ENCODE measurements at places on chromosomes 2 and 18. TPM values are rescaled to one million over a fixed set of nuclear protein-coding genes. Genes with fewer than 3 reads are reported as not detected.

DNA sequence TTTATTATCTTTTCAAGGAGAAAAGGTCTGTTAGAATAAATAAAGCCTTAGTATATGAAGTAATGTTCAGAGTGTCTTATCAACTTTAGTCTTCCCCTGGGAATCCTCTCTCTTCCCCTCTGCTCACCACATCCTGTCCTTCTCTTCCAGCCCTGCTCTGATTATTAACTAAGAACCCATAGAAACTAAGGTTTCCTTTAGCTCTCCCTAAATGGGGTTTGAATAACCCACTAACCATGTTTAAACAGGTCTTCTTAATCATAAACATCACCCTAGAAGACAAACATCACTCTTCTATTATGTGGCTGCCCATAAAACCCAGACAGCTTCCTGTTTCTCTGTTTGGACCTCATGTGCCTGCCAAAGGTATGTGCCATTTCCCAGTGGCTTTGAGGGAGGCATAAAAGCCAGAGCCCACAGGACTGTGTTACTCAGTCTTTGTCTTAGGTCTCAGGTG is 50.1 kb downstream of the SLC14A1 start:
- no peak for DNase-seq
- peaks cover 22% of the 10 kb centered on the region for H3K4me1 ChIP-seq
- H3K27me3 ChIP-seq = no peaks in the 10 kb centered on the region
- no peak overlapping the region for H3K4me3 ChIP-seq

GRCh38 chr2:131572175-131572574 is 44.5 kb downstream of the CCDC74A start:
- H3K4me3 ChIP-seq = no peak overlapping the region
- no peak for DNase-seq
- no peaks in the 10 kb centered on the region for H3K36me3 ChIP-seq
- H3K27me3 ChIP-seq = peaks cover 25% of the 10 kb centered on the region

- H3K27me3 ChIP-seq = no peaks in the 10 kb centered on the region
- peaks cover 21% of the 10 kb centered on the region for H3K4me1 ChIP-seq
- H3K4me3 ChIP-seq = no peak overlapping the region
- H3K27ac ChIP-seq = no peak overlapping the region
- no peaks in the 10 kb centered on the region for H3K36me3 ChIP-seq
- no peak for DNase-seq
Observed at GRCh38 chr2:144012304-144012703, 507.6 kb downstream of the ZEB2 start.

DNA sequence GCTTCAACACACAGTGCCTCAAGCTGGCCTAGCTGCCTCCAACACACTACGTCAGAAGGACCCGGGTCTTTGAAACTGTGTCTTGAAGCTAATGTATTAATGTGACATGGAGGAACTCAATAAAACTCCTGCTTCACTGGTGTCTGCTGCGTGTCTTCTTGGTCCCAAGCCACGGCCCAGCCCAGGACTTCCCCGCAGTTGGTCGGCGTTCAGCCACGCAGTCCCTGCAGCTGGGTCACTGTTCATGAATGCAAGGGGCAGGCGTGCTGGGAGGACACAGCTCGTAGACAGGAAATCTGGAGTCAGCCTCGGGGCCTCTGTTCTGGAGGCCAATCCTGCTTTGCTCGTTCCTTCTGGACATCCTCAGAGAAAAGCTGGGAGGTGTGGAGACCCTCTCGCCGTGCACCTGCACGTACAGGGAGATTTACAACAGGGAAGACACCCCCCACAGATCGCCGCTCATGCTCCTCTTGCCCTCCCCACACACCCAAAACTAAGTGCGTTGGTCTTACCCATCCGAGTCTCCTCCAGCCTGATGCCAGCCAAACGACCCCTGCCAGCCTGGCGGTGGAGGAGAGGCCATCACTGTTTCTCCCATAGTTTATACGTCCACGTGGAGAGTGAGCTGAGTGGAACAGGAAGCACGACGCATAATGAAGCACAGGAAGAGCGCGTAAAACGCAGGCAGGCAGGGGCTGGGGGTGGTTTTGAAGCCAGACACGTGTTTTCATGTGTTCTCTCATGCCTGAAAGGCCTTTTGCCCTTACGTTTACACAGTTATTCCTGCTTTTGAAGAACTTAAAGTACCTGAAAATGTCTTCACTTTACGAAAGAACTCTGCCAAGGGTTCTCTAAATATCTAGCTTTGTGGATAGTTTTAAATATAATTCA is 39.7 kb downstream of the ADI1 start:
- no peak overlapping the region for H3K27ac ChIP-seq
- H3K4me3 ChIP-seq = no peak overlapping the region
- H3K27me3 ChIP-seq = no peaks in the 10 kb centered on the region
- H3K4me1 ChIP-seq = peaks cover 1% of the 10 kb centered on the region
- peaks cover 14% of the 10 kb centered on the region for H3K36me3 ChIP-seq

DNA sequence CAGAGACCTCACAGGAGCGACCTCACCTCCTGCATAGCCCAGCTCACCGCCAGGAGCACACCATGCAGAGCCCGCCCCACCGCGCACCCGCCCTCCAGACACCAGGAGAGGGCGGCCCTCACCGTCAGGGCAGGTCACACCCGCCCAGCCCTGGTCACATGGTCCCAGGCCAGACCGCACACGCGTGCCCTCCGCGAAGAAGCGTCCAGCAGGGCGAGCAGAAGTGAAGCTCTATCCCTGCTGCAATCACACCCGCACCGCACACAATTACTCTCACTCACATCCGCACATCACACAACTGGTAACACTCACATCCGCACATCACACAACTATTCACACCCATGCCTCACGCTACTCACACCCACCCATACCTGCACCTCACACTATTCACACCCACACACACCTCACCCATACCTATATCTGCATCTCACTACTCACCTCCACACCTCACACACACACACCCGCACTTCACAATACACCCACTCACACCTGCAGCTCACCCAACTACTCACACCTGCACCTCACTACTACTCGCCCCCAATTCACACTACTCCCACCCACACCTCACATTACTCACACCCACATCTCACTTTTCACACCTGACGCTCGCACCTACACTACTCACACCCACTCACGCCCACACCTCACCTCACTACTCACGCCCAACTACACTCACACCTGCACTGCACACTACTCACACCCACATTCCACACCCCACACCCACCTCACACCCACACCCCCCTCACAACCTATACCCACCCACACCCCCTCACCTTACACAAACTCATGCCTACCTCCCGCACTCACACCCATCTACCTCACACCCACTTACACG is 242.0 kb downstream of the HDAC4 start:
- H3K36me3 ChIP-seq = peaks cover 13% of the 10 kb centered on the region
- no peaks in the 10 kb centered on the region for H3K27me3 ChIP-seq
- peak; percentile 64 for DNase-seq

GRCh38 chr2:217996361-217996760 is 6.4 kb downstream of the TNS1 start:
- DNase-seq = no peak
- peak overlapping the region; percentile 50 for H3K4me3 ChIP-seq
- peaks cover 74% of the 10 kb centered on the region for H3K4me1 ChIP-seq
- peak overlapping the region; percentile 87 for H3K27ac ChIP-seq
- peaks cover 6% of the 10 kb centered on the region for H3K36me3 ChIP-seq

- H3K4me1 ChIP-seq = peaks cover 58% of the 10 kb centered on the region
- no peak overlapping the region for H3K27ac ChIP-seq
- DNase-seq = no peak
Observed at GRCh38 chr2:108571286-108571685, 37.0 kb downstream of the LIMS1 start.

DNA sequence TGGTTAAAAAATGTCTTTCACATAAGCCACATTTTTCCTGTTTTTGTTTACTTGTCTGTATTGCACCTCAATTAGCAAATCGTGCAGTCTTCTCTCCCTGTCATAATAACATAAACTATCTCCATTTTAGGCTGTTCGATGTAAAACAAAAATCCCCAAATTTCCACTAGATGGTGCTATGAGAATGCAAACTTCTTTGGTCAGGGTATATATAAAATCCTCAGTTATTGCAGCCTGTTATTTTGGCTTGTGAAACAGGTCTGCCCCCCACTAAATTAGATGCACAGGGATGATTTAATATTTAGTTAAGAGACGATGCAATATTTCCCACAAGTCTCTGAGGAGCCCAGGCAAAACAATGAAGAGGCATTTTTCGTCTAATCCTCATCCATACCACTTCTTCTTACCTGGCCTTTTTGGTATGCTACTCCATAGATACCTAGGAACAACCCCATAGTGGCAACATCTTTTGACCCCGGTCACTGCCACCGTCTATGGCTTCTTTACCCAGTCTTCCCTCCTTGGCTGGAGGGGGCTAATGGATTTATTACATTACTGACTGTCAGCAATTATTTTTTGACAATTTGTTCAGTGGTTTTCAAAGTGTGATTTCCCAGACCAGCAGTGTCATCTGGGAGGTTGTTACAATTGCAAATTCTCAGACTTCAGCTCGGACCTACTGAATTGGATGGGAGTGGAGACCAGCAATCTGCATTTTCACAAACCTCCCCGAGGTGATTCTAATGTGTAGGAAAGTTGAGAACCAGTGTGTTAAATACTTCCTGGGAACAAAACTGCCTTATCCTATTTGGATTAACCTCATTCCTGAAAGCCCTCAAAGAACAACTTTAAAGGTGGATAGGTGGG is 117.4 kb upstream of the CWC22 start:
- H3K4me1 ChIP-seq = peaks cover 6% of the 10 kb centered on the region
- no peaks in the 10 kb centered on the region for H3K36me3 ChIP-seq
- H3K27ac ChIP-seq = no peak overlapping the region
- no peaks in the 10 kb centered on the region for H3K27me3 ChIP-seq

- no peak for DNase-seq
- H3K36me3 ChIP-seq = peaks cover 7% of the 10 kb centered on the region
- peak overlapping the region; percentile 86 for H3K27ac ChIP-seq
- H3K4me3 ChIP-seq = no peak overlapping the region
- H3K4me1 ChIP-seq = peaks cover 69% of the 10 kb centered on the region
Observed at GRCh38 chr2:43268066-43268953, 41.9 kb upstream of the ZFP36L2 start.

GRCh38 chr2:44713170-44713569 is 228.3 kb upstream of the SIX3 start:
- H3K36me3 ChIP-seq = no peaks in the 10 kb centered on the region
- H3K4me3 ChIP-seq = no peak overlapping the region
- H3K4me1 ChIP-seq = peaks cover 10% of the 10 kb centered on the region
- no peak overlapping the region for H3K27ac ChIP-seq

GRCh38 chr2:191321861-191322662 is 76.9 kb downstream of the MYO1B start:
- no peaks in the 10 kb centered on the region for H3K27me3 ChIP-seq
- H3K36me3 ChIP-seq = peaks cover 6% of the 10 kb centered on the region
- H3K4me1 ChIP-seq = peaks cover 51% of the 10 kb centered on the region

- no peak overlapping the region for H3K27ac ChIP-seq
- H3K4me3 ChIP-seq = no peak overlapping the region
- no peak for DNase-seq
- no peaks in the 10 kb centered on the region for H3K27me3 ChIP-seq
- no peaks in the 10 kb centered on the region for H3K36me3 ChIP-seq
Observed at GRCh38 chr18:74547860-74548259, 13.6 kb downstream of the CNDP1 start.

- DNase-seq = peak; percentile 93
- H3K4me1 ChIP-seq = peaks cover 20% of the 10 kb centered on the region
- H3K36me3 ChIP-seq = no peaks in the 10 kb centered on the region
- H3K27me3 ChIP-seq = peaks cover 13% of the 10 kb centered on the region
Observed at GRCh38 chr2:98444436-98445176, at the start of gene INPP4A. INPP4A (plus strand) TSS chr2:98444858; CDS start chr2:98520049, 75,191 bp downstream.

- no peaks in the 10 kb centered on the region for H3K36me3 ChIP-seq
- no peak overlapping the region for H3K4me3 ChIP-seq
- H3K27ac ChIP-seq = no peak overlapping the region
Observed at GRCh38 chr18:40292985-40293710, 1661.9 kb upstream of the PIK3C3 start.

DNA sequence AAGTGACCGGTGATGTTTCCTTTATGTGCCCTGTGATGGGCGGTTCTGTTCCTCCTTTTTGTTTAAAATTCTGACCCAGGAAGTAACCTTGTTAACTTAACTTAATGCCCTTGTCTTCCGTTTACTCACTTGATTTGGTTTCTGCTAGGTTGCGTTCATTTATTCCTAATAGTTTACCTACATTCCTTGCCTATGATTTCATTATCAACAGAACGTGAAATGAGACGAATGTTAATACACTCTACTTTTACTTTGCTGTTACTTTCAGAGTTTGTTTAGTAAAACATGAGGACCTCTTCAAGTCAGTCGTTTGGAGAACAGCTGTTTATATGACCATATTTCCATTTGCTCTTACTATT is 638 bp downstream of the CEP192 start:
- H3K4me3 ChIP-seq = peak overlapping the region; percentile 87
- DNase-seq = no peak
- no peaks in the 10 kb centered on the region for H3K36me3 ChIP-seq
- peaks cover 29% of the 10 kb centered on the region for H3K4me1 ChIP-seq
- no peaks in the 10 kb centered on the region for H3K27me3 ChIP-seq

DNA sequence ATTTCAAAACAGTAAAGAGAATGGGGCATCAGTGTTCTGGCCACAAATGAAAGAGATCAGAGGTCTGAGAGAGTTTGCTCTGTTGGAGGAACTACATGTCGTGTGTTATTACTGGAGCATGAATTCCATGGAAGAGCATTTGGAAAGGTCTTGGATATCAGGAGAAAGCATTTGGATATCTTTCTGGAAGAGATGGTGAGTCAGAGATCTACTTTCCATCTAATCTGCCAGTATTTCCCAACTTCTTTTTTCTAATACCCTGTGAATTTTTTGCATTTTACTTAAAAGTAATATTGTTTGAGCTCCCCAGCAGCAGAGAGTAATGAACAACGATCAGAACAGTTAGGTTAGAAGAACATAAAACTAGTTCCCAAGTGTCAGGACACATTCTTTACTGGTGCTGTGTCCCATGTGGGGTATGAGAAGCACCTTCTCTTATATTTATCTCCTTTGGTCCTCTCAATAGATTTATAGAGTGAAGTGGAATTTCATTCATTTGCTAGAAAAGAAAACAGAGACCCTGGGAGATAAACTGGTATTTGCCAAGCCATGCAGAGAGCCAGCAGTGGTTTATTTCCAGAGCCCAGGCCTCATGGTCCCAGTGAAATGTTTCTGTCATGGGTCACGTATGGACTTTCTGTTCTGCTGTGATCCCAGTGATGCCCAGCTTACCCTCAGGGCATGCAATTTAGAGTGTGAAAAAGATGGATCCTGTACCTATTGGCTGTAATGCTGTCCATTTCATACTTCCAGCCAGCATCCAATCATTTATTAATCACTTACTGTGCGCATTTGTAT is 130.8 kb upstream of the NT5C1B start:
- no peak overlapping the region for H3K4me3 ChIP-seq
- H3K36me3 ChIP-seq = no peaks in the 10 kb centered on the region
- H3K4me1 ChIP-seq = peaks cover 31% of the 10 kb centered on the region

GRCh38 chr2:212021947-212022346 is 516.7 kb downstream of the ERBB4 start:
- no peaks in the 10 kb centered on the region for H3K27me3 ChIP-seq
- DNase-seq = no peak
- peaks cover 4% of the 10 kb centered on the region for H3K36me3 ChIP-seq
- H3K4me3 ChIP-seq = no peak overlapping the region
- peak overlapping the region; percentile 64 for H3K27ac ChIP-seq

Gene ZNF521
- 57.1 TPM for total RNA-seq

Gene CCL20
- total RNA-seq = not detected

Gene RAB17
- 3.9 TPM for total RNA-seq

Gene HAAO
- total RNA-seq = 0.73 TPM

Gene EPB41L3
- 15.6 TPM for total RNA-seq

Gene IL1RL1
- total RNA-seq = not detected

Gene FIGN
- total RNA-seq = 37.7 TPM

Gene VWC2L
- not detected for total RNA-seq

Gene GPN1
- total RNA-seq = 28.8 TPM

Gene HOXD4
- not detected for total RNA-seq

Gene KLHL29
- 5.0 TPM for total RNA-seq

Gene INPP5D
- total RNA-seq = 0.40 TPM

Gene SCYGR4
- total RNA-seq = not detected

Data from osteocyte (in vitro differentiated cells).